Ureter (tissue), 1 donor: ENCODE measurements at places on chromosomes 12 and 14. TPM values are rescaled to one million over a fixed set of nuclear protein-coding genes. Genes with fewer than 3 reads are reported as not detected.

GRCh38 chr12:81077686-81078441 is at the start of gene ACSS3:
Gene ACSS3, plus strand, starts transcription at chr12:81078079. Its CDS starts 42 bp downstream, at chr12:81078121.
- peak; percentile 53 for DNase-seq

IRAK3 gene
- 23.1 TPM for total RNA-seq

DNA sequence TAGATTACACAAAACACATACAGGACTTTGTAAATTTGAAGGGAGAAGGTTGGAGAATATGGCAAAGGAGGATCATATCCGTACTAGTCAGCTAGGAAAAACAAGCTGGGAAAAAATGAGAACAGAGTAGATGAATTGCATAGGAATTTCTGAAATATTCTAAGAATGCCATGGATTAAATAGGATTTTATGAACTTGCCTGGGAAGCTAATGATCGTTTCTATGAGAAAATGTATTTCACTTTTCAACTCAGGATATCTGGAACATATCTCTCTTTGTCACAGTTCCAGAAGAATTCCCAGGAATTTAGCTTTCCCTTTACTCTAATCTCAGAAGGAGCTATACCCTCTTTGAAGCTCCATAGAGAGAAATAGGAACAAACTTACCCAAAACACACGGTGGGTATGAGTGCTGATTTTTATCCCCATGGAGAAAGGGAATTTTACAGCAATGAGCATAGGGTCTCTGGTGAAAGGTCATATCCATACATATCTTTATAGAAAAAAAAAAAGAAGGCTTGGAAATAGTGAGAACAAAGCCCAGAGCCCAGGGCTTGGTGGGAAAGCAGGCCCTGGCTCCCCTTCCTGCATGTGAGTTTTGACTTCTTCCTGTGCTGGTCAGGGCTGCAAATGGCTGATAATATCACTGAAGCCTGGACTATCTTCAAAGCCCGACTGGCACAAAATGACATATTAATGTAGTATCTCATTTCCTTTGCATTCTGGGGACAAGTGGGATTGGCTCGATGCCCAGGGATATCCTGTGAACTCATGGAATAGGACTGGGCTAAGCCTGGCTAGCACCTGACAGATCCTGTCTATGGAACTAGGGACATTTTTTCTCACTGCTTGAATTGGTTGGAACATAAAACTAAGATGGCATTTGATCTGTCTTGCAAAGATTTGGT is 136.3 kb downstream of the AEBP2 start:
- DNase-seq = peak; percentile 66

- DNase-seq = peak; percentile 56
Observed at GRCh38 chr12:56839915-56840325, 76.8 kb downstream of the HSD17B6 start.

- no peak for DNase-seq
Observed at GRCh38 chr14:30331030-30331429, 227.9 kb upstream of the G2E3 start.

SERPINA12 gene
- total RNA-seq = not detected

DNA sequence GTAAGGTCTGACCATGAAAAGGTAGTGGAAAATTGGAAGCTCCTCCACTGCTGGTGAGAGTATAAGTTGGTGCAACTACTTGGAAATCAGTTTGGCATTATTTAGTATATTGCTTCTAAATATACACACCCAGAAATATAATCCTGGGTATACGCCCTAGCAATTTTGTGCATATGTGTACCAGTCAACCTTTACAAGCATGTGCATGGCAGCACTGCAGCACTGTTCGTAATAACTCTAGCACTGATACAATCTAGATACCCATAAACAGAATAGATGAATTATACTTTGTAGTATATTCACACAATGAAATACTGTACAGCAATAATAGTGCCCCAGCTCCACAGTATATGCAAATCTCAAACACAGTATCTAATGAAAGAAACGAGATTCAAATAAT is 265.9 kb downstream of the EMP1 start:
- no peak for DNase-seq

GRCh38 chr12:85445060-85445938 is 165.3 kb downstream of the ALX1 start:
- DNase-seq = no peak

DNA sequence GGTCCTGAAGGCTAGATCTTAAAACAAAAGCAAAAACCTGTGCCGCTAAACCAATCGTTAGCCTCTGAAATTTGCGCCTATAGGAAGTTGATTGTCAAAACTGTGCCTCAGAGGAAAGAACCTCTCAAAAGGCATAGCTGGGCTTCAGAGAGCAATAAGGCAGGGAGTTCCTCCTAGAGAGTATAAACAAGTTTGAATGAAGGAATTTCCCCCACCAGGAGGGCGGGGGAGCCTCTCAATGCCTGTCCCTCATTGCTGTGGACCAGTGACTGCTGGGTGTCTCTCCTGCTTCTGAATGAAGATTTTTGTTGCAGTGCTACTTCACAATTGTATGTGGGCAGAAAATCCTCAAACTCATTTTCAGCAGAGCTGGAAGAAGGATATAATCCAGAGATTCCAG is 88.6 kb downstream of the KCNK10 start:
- DNase-seq = no peak

- DNase-seq = no peak
Observed at GRCh38 chr12:81255947-81256346, 178.1 kb downstream of the ACSS3 start.

GRCh38 chr14:50070840-50071548 is 45.4 kb downstream of the VCPKMT start:
- DNase-seq = no peak

DNA sequence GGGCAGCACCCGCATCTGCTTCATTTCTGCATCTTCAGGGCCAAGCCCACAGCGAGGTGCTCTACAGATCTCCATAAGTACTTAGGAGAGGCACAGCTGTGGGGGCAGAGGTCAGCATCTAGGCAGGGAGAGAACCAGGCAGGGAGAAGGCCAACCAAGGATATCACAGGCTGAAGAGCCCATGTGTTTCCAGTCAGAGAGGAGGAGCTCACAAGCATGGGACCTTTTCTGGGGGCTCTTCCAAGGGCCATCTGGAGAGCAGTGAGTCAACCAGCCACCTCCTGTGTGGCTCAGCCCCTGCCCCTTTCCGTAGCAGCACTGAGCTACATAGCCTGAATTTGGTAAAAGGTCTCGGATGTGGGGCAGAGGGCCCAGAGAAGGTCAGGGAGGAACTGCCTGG is 78.5 kb downstream of the ARL6IP4 start:
- no peak for DNase-seq

- DNase-seq = no peak
Observed at GRCh38 chr12:76266797-76267196, 81.4 kb downstream of the BBS10 start.

GRCh38 chr12:53518381-53518780 is 11.1 kb upstream of the NPFF start:
- DNase-seq = no peak

GARIN6 gene
- not detected for total RNA-seq

- no peak for DNase-seq
Observed at GRCh38 chr14:82855912-82856391, 1322.3 kb upstream of the SEL1L start.

C14orf39 gene
- total RNA-seq = not detected

KRT77 gene
- not detected for total RNA-seq

TAS2R42 gene
- total RNA-seq = not detected

- DNase-seq = no peak
Observed at GRCh38 chr12:46455648-46456352, 83.2 kb upstream of the SLC38A2 start.

GRCh38 chr12:28088566-28089272 is 101.5 kb upstream of the CCDC91 start:
- no peak for DNase-seq

GRCh38 chr12:42420395-42420794 is 94.4 kb downstream of the PPHLN1 start:
- no peak for DNase-seq

- no peak for DNase-seq
Observed at GRCh38 chr14:54170301-54170700, 213.7 kb upstream of the BMP4 start.

DNA sequence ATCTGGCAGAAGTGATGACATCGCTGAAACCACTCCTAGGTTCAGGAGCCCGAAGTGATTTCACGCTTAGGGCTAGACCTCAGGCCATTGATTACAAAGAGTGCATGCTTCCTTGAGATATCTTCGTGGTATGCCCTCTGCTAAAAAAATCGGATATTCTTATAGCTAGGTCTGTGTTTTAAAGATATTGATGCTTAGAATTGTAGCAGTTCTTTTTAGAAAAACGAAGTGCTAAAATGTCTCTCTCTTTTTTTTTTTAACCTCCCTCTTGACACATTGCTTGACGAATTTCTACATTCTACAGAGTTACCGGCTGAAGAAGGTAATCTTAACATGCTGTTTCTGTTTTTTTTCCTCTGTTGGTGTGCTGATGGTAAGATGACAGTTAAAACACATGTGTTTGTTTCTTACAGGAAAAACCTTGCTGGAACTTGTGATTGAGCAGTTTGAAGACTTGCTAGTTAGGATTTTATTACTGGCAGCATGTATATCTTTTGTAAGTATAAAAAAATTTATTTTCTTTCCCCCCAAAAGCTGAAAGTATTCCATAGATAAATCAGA is 1.3 kb downstream of the ATP2A2 start:
- no peak for DNase-seq

DNA sequence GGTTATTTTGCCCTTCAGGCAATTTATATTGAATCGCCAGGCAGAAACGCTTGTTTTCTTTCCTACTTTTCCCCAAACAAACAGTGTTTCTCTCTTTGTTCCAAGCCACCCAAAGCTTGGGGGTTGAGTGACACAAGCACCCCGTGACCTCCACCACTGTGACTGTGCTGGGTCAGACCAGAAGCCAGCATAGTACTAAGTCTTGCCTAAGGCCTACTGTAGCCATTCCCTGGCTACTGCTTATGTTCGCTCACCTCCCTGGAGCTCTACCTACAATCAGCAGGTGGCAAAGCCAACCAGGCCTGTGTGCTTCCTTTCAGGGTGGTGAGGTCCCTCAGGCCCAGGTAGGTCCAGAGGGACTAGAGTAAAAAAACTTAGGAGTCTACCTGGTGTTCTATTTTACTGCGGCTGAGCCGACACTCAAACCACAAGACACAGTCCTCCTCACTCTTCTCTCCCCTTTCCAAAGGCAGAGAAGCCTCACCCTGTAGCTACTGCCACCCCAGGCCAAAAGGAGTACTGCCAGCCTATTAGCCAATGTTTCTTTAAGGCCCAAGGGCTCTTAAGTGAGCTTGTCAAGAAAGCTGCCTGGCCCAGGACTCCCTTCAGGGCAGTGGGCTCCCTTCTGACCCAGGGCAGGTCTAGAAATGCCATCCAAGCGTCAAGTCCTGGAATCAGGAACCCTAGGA is 411.8 kb upstream of the MIS18BP1 start:
- no peak for DNase-seq

- DNase-seq = no peak
Observed at GRCh38 chr12:44484862-44485261, 391.3 kb downstream of the NELL2 start.

DNA sequence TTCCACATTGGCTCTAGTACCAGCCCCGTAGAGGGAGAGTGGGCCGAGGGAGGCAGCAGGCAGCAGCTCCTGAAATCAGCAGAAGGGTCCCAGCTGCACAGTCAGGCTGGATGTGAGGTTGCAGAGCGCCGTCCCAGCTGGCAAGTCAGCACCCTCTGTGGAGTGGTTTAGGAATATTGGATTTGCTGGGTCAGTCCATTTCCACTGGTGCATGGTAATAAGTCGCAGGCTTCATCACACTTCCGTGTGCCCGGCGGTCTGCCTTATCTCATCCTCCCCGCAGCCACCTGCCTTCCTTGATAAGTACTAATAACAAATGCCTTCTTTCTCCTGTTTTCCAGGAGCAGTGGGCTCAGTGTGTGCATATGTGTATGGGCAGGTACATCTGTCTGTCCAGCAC is 112.9 kb downstream of the TSPAN9 start:
- no peak for DNase-seq

- DNase-seq = no peak
Observed at GRCh38 chr14:57533214-57533613, 39.6 kb upstream of the CCDC198 start.

CD27 gene
- total RNA-seq = 2.6 TPM

DNA sequence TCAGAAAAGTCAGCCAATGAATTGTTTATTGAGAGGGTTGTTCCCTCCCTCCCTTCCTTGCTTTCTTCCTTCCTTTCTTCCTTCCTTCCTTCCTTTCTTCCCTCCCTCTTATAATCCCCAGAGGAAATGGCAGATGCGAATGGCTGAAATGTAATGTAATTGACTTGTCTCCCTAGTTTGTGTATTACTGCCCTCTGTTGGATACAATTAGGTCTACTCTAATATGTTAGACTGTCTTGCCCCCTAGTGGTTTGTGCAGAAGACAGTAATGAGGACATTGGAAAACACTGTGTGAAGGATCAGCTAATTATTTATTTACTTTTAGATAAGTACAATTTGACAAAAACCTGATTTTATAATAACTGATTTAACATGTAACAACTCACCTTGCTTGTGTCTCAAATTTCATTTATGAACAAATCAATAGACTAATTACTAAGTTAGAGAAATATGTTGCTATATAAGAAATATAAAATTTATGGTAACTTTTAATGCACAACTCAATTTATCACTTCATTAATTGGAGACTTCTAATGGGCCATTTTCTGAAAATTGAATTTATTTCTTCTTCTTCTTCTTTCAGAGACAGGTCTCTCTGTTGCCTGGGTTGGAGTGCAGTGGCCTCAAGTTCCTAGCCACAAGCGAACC is 229.8 kb upstream of the LRIG3 start:
- no peak for DNase-seq

DNA sequence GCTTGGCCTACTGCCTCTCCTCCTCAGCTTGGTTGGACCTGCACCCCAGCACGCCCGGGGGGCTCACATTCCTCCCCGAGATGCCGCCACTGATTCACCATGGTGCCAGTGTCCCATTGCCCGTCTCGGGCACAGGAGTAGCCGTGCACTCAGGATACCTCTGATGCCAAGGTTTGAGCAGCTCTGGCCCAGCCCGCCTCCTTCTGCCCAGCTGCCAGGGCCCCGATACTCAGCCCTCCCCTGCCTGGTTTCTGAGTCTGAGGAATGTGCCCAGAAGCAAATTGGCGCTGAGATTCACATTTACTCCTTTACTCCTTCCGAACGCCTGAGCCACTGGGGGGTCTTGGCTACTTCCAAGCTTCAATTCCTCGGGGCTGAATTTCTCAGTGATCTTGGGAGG is 63.5 kb downstream of the NINJ2 start:
- DNase-seq = no peak

GRCh38 chr12:89058402-89058801 is 293.9 kb downstream of the DUSP6 start:
- DNase-seq = no peak

COX8C gene
- total RNA-seq = not detected

CCDC198 gene
- total RNA-seq = 28.3 TPM

- peak; percentile 66 for DNase-seq
Observed at GRCh38 chr14:35374263-35374712, 30.3 kb downstream of the NFKBIA start.
